ENCODE measurements at places on chromosomes 13 and 19.

- DNase-seq = no peak
Measured at GRCh38 chr13:70756088-70756487, 647.8 kb upstream of the KLHL1 start.

DNA sequence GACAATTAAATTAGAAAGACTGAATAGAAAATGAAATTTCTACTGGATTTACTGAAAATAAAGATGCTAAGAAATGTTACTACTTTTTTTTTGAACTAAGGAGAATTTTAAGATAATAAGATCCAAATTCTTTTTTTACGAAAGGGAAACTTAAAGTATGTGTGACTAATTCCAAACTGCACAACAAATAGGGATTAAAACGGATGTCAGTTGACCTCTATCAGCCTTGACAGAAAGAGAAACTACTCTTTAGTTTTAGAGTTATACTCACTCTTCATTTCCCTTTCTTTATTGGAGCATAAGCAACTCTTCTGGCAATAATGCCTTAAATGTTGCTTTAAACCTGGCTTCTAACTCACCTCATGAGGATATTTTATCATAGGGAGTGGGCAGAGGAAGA lies 273.8 kb downstream of the SLITRK6 start:
- no peak for DNase-seq

DNA sequence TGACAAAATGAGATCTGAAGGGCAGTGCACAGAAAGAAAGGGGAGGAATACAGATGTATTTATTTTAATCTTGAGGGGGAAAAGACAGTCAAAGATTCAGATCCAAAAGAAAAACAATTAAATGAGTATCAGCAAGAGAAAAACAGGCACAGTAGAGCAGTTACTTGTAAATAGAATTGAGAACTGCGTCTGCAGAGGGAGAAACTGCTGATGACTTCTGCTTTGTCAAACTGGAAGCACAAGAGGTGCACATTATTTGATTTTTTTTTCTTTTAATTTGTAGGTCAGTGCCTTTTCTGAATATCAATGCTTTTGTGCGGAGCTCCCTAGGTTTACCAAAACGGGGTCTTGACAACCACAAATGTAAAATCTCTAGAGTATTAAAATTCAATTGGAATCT lies 37.3 kb downstream of the EFNB2 start:
- no peak for DNase-seq

DNA sequence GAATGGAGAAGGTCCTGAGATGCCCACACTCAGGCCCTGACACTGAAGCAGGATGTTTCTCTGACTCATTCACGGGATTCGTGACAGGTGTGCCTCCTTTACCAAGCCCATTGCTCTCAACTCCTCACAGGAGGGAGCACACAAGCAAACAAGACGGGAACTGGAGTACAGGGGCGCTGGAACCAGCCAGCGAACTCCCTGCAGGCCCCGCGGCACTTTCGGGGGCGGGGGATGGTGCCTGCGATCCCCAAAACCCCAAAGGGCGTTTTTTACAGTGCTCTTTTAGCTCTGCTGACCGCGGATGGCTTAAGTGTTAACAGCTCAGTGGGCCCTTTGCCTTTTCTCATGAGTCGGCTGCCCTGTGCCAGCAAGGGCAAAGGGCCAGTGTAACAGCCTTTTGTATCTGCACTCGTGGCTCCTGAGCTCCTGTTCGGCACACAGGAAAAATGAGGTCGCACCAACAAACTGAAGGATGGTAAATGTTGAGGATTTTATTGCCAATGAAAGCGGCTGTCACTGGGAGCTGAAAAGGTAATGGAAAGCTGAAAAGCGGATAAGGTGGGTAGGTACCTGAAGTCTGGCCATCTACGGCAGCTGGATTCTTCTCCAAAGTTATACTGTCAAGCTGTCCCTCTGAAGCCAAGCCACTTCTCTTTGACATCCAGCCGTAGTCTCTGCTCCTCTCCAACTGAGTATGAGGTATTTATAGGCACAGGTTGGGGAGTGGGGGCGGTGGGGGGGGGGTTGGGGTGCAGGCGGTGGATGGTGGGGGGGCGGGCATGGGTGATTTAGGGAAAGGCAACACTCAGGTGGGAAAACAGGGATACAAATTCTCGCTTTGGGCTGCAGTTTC lies 65.0 kb upstream of the TRPC4 start:
- DNase-seq = no peak

Data from stimulated activated CD4-positive, alpha-beta T cell treated with anti-CD3 and anti-CD28 coated beads, TNF-alpha, amount 100 ng/mL, for 24 hours (primary cell).